HS-5 (cell line): ENCODE measurements at places on chromosomes 6 and 20.

DNA sequence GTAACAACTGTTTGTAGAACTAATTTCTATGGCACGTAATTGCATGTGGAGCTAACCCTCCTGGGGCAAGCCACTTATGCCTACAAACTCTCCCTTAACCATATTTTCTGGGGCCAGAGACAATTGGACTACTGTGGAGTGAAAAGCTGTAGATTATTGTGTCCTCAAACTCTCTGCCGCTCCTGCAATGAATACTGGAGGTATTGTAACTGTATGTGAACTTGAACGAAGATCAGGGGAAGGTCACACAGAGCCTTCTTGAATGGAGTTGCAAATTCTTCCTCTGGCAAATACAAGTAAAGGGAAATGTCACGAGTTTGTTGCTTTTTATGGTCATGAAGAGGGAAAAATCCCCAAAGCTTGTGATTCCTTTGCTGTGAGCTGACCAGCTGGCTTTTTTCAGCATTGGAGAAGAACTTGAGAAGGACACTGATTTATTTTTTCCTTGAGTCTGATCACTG, 18.2 kb downstream of the AKAP12 start:
- DNase-seq = no peak

DNA sequence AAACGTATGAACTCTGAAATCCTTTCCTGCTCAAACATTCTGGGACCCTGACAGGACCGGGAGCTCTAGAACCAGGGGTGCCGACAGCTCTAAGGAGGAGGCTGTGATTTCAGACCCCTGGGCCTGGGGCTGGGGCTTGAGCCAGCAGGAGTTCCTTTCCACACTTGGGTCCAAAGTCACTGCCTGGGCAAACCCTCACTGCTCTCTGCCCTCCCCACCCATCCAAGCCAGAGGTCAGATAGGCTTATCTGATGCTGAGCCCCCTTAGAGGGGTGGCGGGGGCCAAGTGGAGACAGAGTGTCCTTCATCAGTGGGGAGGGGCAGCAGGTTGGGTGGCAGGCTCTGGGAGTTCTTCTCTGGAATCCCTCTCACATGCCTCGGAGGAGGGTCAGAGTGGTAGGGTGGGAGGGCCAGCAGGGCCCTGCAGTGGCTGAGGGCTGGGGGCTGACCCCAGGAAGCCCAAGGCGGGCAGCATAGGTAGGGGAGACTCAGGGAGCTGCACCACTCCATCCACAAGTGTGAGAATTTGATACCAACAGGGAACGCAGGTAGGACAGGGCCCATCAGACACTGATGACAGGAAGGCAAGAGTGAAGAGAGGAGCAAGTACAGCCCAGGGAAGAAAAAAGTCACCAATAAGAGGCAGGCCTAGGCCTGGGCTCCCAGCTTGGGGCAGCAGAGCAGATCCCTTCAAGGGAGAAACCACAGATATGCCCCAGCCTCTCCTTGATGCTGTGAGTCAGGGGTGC, 121.0 kb downstream of the MRPL14 start:
- no peak for DNase-seq

- no peak for DNase-seq
Measured at GRCh38 chr6:149450679-149451375, 34.0 kb downstream of the ZC3H12D start.

DNA sequence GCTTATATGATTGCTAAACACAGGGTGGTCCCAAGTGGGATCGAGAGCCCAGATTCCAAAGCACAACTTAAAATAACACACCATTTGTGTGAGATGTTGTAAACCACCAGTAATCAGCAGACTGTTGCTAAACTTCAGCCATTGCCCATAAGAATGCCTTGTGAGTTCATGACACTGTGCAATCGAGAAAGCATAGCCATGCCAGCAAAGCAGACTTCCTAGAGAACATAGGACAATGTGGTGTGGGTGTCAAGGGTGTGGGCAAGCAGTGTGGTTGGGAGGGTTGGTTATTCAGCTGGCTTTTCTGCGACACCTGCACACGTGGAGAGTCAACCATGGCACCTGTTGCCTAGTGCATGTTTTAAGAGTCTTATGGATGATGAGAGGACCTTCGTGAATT, 16.1 kb upstream of the CALHM6 start:
- DNase-seq = no peak
